ENCODE measurements at places on chromosomes 16 and 17.

- no peak for DNase-seq
Observed at GRCh38 chr16:86958423-86958822, 358.8 kb downstream of the C16orf95 start.

- DNase-seq = no peak
Observed at GRCh38 chr16:63737633-63738032, 1384.2 kb downstream of the CDH11 start.

- no peak for DNase-seq
Observed at GRCh38 chr16:69767459-69768229, 5.5 kb downstream of the WWP2 start.

- DNase-seq = peak; percentile 88
Observed at GRCh38 chr16:84013787-84014569, 28.6 kb downstream of the SLC38A8 start.
